Stimulated activated CD8-positive, alpha-beta memory T cell treated with anti-CD3 and anti-CD28 coated beads, Interleukin-15, amount 100 ng/mL, for 48 hours (primary cell): ENCODE measurements at places on chromosomes 6 and 20.

DNA sequence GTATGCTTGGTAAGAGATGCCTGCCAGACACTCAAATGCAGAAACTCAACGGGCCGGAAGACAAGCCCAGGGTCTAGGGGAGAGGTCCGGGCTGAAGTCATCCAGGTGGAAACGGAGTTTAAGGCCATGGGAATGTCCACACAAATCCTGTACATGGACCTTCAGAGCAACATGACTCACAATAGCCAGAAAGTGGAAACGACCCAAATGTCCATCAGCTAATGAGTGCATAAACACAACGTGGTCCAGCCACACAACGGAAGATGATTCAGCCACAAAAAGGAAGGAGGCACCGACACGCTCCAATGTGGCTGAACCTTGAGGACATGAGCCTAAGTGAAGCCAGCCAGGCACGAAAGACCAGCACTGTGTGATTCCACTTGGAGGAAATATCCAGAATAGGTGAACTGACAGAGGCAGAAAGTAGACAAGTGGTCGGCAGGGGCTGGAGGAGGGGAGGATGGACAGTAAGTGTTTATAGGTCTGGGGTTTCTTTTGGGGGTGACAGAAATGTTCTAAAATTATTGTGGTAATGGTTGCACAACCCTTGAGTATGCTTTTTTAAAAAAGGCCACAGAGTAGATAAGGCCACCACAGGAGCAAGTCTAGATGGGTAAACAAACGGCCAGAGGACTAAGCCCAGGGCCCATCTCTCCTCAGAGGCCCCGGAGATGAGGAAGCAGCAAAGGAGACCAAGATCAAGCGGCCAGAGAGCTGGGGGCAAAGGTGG is 105.6 kb downstream of the PREX1 start:
- no peak for DNase-seq

GRCh38 chr20:33373735-33374605 is 27.3 kb downstream of the CDK5RAP1 start:
- no peak for DNase-seq

- DNase-seq = no peak
Observed at GRCh38 chr20:6582449-6582848, 185.0 kb upstream of the BMP2 start.

- DNase-seq = no peak
Observed at GRCh38 chr20:41526327-41526726, 91.8 kb downstream of the CHD6 start.

DNA sequence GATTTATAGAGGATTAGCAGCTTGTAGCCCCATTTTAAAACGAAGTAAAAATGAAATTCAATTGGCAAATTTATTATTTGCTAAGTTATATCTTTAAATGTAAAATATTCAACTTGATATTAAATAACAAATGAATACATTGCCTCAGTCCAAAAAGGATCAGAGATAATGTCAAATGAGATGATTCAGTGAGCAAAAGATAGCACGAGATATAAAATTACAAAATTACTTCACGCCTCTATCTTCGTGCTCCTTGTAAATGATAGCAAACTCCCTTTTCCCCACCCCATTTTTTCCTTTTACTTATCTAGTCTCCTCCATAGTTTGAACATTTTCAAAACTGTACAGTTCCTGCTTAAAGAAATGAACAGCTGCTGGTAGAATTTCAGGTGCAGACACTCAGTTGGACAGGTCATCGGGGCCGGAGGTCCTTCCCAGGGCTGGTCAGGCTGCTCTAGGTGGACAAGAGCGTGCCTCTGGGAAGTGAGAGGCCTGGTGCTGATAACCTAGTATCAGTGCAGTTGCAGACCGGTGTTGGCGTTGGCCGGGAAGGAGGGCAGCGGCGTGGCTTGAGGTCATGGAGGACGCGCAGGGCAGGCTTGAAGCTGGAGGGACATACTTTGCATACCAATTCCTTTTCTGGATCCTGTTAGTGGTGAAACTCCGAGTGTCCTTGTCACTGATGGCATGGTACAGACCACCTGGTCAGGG is 83.9 kb downstream of the CDC5L start:
- no peak for DNase-seq

DNA sequence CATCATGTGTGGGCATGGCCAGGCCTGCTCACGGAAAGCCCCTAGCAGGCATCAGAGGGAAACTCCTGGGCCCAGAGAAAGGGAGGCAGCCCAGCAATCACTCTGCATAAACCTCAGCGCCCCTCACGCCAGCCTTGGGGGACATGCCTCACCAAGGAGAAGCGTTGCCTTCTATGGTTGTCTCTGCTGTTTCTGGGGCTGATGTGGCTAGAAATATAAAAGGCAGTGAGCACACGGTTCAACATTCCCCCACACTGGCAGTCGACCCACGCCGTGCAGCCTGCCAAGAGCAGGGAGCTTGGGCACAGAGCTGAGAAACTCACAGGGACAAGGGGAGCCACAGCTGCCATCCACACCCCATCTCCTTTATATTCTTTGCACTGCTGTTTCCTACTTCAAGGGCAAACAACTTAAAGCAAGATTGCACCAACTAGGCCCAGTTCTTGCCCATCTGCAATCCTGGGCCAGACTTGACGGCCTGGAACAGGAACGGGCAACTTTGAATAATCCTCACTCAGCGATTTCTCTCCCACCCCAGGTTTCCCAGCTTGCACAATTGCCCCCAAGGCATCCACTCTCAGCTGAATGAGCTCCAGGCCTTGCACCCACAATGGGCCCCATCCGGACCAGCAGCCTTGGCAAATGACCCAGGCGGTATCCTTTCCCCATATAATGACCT is 35.5 kb upstream of the FOXC1 start:
- no peak for DNase-seq
